ENCODE measurements at places on chromosomes 2 and 18.

DNA sequence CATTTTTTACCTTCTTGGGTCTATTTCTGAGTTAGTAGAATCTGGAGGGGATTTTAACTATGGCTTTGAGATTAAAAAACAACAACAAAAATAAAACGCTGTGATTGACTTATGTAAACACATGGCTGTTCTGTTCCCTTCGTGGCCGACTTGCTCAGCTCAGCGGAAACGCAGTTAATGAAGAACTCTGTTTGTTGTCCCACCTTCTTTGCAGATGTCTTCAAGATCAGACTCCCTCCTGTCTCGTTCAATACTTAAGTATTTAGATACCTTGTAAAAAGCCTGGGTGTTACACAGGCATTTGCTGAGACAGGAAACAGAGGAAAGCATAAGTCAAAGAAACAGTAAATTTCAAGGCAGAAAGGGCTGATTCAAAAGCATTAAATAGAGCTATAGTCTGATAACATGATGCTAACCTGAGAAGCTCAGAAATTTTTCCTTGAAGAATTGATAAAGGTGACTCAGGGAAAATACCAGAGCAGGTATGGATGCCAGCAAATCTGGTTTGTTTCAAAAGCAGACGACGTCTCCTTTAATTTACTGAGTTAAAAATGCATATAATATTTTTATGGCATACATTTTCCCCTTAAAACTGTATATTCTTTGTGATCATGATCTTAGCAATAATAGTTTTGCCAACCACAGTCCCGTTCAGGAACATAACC, 21.7 kb upstream of the POLI start:
- DNase-seq, result no peak

DNA sequence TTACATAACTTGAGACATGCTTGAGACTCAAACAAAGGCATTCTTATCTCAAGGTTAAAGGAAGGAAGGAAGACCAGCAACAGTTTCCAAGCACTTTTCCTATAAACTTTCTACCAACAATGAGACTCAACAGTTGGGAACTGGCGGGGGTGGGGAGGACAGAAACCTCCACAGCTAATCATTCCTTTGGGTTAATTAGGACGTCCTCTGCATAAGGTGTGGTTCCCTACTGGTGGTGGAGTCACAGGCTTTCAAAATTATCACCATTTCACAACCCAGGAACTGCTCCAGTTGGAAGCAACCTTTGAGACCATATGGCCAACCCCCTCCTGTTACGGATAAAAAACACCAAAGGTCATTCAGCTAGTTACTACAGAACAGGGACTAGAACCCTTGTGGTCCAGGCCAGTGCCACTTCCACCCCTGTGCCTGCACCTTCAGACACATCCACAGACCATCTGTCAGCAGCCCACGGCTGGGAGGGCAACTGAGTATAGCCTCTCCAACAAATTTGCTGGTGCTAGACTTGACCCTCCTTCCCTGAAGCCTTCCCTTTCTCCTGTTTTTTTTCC, 30.1 kb upstream of the ATL2 start:
- no peak for DNase-seq

DNA sequence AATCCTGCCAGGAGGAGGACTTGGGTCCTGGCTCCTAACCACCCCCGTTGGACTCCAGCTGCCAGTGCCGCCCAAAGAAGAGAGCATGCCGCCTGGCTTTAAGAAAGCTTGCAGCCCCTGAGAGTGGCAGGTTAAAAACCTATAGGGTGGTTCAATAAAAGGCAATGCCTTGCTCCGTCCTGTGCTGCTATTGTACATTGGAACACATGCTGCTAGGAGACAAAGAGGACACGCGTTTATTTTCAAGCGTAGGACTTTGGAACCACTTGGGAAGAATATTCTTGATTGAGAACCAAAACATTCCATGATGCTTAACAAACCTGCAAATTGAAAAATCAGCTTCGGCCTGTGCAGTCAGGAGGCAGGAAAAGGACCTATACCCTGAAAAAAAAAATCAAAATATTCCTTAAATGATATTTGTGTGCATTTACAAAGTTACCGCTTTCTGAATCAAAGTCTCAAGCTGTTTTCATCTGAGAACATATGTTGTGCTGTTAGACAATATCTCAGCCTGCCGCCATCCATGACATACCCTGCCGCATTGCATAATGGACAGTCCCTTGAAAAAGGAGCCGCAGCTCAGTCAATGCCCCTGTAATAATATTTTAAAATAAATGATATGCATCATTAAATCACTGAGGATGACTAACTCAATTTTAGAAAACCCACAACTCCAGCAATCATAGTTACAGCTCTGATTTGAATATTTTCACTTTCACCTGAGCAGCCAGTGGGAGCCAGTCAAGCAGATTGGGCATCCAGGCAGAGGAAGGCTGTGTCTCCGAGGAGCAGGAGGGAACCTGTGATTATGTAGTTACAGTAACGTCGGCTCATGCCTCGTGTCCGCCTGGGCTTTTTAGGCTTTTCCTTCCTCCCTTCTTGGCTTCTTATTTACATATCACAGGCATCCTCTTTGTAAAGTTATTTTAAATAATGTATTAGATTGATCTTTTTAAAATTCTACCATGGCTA, 805.6 kb upstream of the FANCL start:
- DNase-seq, result no peak

- no peak for DNase-seq
Observed at GRCh38 chr18:78979056-78979729, 425 bp upstream of the SALL3 start.

- no peak for DNase-seq
Observed at GRCh38 chr2:36449213-36449612, 93.6 kb downstream of the CRIM1 start.

GRCh38 chr2:77228391-77228790, 293.8 kb downstream of the LRRTM4 start:
- no peak for DNase-seq

GRCh38 chr2:25912851-25913695, 34.8 kb upstream of the ASXL2 start:
- no peak for DNase-seq

GRCh38 chr2:172080641-172081220, 4.6 kb upstream of the DLX1 start:
- no peak for DNase-seq

- no peak for DNase-seq
Observed at GRCh38 chr2:17460371-17461086, 57.7 kb downstream of the RAD51AP2 start.

GRCh38 chr2:227423656-227424499, 36.1 kb upstream of the SCYGR1 start:
- DNase-seq, result no peak

- DNase-seq, result no peak
Observed at GRCh38 chr2:38465789-38466127, 88.7 kb upstream of the ATL2 start.

DNA sequence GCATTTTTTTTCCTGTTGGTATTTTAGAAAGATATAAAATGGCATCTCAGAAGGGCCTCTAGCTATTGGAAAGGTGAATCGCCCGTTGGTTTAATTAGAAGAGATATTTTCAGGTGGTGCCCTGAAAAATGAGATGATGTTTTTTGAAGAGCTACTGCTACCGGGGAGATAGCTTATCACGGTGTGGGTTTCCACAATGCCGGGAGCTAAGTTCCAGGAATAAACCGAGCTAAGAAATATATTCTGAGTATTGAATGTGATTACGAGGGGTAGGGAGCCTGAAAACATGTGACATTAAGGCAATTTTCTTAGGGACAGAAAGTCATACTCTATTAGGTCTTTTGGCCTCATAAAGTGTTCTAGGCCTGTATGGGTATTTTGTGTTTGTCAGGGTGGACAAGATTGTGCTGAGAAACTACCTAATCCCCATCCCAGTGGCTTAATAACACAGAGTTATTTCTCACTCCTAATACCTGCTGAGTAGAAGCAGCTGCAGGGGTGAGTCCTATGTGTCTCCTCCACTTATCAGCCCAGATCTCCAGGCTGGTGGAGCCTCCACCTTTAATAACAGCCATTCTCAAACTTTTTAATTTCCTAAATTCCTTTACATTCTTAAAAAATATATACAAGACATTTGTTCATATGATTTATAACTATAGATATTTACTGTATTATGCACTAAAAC, 150.2 kb downstream of the LRRTM1 start:
- DNase-seq, result no peak

- DNase-seq, result no peak
Observed at GRCh38 chr2:148058641-148059040, 37.8 kb downstream of the MBD5 start.

DNA sequence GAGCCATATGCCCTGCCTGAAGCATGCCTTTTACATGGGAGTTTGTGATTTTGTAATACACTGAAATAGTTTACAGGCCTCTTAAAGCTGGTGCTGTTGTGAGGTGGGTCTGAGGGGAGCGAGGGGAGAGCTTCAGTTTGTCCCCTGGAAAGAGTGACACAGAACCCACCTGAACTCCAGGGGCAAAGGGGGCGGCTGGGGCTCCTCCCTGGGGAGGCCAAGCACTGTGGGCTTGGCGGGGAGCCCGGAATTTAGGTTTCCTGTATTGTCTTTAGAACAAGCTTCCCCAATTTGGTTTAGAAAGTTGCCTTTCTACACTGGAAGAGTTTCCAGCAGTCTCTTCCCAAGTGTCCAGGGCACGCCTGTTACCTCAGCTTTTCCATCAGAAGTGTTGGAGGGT, 75.7 kb downstream of the VAPA start:
- DNase-seq, result no peak

GRCh38 chr2:238911376-238912227, 63.7 kb downstream of the TWIST2 start:
- no peak for DNase-seq

GRCh38 chr2:200338692-200339091, 32.2 kb downstream of the SPATS2L start:
- no peak for DNase-seq

GRCh38 chr18:45910405-45911023, 56.6 kb downstream of the EPG5 start:
- DNase-seq, result no peak

GRCh38 chr2:201930043-201930442, 103.6 kb upstream of the FZD7 start:
- DNase-seq, result no peak

DNA sequence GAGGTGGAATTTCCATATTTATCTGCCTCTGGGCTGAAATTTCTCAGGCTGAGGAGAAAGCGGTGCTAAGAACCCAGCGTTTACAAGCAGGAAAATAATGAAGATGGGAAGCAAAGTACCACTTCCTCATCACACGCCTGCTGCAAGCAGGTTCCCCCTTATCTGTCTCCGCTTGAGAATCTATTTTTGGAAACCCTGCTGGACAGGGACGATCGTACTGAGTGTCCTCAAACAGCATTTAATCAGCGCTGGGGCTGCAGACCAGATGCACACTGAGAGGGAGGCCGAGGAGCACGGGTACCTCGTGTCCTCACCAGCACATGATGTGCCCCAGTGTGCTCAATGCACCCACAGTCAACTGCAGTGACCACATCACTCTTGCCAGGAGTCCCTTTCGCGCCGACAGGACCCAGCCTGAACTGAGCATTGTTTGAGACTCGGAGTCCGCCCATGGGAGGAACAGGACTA, 160.4 kb downstream of the HDAC4 start:
- DNase-seq, result no peak

GRCh38 chr2:75558786-75559679, 1.7 kb downstream of the EVA1A start:
- no peak for DNase-seq

DNA sequence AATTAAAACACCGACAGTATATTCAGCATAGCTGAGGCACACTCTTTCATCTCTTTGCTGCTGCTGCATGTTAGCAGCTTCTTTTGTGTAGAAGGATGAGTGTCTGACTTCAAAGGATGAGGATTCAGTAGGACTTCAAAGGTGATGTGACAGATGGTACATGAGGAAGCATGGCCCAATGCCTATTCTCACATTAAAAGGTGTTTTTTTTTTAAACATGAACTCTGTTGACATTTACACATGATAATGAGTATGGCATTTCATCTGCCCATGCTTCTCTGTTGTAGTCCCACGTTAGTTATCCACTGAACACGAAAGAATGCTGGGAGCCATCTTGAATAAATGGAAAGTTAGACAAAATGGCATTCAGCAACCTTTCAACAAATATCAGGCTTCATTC, 1950.8 kb upstream of the PIK3C3 start:
- no peak for DNase-seq
